ENCODE measurements at places on chromosomes 11 and 22.

GRCh38 chr11:67332081-67332691 lies 21.2 kb downstream of the POLD4 start:
- no peak for DNase-seq

DNA sequence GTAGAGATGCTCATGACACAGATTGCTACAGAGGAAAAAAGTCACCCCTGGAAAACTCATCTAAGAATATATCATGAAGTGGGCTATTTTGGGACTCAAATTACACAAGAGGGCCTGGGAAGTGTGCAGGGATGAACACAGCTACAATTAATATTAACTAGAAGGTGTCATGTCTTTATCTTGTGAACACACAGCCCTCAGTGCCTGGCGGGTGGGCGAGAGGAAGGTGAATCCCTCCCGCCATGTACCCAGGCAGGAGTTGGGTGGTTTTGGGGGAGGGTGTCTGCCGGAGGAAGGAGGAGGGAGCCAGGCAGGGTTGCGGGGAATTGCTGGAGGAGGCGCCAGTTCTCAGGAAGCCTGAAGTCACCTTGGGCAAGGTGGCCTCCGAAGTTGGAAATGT lies 5.1 kb upstream of the FAM83F start:
- no peak for DNase-seq

DNA sequence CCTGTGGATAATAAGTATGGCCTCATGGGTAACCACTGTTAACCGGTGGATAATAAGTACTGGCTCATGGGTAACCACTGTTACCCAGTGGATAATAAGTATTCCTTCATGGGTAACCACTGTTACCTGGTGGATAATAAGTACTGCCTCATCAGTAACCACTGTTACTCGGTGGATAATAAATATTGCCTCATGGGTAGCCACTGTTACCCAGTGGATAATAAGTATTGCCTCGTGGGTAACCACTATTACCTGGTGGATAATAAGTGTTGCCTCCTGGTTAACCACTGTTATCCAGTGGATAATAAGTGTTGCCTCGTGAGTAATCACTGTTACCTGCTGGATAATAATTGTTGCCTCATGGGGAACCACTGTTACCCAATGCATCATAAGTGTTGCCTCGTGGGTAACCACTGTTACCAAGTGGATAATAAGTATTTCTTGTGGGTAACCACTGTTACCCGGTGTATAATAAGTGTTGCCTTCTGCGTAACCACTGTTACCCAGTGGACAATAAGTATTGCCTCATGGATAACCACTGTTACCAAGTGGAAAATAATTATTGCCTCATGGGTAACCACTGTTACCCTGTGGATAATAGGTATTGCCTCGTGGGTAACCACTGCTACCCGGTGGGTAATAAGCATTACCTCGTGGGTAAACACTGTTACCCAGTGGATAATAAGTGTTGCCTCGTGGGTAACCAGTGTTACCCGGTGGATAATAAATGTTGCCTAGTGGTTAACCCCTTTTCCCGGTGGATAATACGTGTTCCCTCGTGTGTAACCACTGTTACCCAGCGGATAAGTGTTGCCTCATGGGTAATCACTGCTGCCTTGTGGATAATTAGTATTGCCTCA lies 26.6 kb upstream of the NXPE4 start:
- DNase-seq = no peak

DNA sequence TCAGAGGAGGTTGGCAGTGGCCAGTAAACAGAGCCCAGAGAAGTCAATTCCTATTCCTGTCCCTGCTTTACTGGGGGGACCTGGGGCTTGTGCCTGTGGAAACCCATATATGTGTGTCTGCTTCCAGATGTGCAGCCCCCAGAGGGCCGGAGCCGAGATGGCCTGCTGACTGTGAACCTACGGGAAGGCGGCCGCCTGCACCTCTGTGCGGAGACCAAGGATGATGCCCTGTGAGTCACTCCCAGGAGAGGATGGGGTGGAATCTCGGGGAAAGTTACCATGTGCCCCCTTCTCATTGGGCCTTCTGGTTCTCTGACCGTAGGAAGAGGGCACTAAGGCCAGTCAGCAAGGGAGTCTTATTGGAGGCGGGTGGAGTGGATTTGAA lies 5.3 kb downstream of the PLEKHB1 start:
- no peak for DNase-seq

- DNase-seq = no peak
Measured at GRCh38 chr11:63567044-63567840, 4.1 kb upstream of the PLAAT2 start.

DNA sequence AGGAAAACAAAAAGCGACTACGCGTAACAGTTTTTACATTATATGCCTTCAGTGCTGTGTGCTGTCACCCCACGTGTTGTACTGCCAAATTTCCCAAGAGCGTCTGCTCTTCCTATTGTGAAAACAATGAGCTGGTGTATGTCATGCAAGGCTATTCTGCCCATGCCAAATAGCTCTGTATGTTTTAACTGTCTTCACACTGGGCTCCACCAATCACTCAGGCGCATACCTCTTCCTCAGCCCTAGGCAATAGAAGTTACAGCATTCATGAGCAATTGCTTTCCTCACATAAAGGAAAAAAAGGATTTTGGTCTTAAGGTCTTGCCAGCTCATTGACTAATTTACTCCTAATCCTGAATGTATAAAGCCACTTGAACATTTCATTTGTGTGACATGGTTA lies 606.8 kb downstream of the NTM start:
- no peak for DNase-seq

GRCh38 chr22:19228179-19228578 lies 49.6 kb upstream of the SLC25A1 start:
- no peak for DNase-seq

DNA sequence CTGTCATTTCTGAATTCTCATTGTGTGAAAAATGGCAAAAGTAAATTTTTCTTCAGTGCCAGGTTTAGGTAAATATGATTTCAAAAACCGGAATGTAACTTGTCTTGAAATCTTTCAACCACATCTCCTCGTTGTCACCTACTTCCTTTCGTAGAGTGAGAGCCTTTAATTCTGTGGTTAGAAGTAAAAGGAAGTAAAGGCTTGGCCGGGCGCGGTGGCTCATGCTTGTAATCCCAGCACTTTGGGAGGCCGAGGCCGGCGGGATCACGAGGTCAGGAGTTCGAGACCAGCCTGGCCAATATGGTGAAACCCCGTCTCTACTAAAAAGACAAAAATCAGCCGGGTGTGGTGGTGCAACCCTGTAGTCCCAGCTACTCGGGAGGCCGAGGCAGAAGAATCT lies 29.8 kb downstream of the SGSM3 start:
- DNase-seq = no peak

GRCh38 chr11:47997063-47998053 lies 17.0 kb downstream of the PTPRJ start:
- DNase-seq = no peak

GRCh38 chr11:69831985-69832384 lies 12.8 kb upstream of the FGF3 start:
- no peak for DNase-seq

DNA sequence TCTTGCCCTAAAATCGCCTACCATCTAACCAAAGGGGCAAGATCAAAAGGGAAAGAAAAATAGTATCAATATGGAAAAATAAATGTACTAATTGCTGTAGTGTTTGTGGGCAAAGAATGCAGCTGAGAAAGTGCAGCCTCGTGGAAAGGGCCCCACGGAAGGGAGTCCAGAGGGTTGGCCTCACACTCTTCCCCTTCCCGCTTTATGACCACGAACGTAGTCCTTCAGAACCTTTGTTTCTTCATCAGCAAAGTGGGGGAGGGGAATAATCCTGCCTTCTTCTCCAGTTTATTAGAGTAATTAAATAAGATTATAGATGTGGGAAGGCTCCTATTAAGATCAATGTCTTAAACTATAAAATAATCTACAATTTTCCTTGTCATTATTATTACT lies 41.0 kb downstream of the FLI1 start:
- no peak for DNase-seq

DNA sequence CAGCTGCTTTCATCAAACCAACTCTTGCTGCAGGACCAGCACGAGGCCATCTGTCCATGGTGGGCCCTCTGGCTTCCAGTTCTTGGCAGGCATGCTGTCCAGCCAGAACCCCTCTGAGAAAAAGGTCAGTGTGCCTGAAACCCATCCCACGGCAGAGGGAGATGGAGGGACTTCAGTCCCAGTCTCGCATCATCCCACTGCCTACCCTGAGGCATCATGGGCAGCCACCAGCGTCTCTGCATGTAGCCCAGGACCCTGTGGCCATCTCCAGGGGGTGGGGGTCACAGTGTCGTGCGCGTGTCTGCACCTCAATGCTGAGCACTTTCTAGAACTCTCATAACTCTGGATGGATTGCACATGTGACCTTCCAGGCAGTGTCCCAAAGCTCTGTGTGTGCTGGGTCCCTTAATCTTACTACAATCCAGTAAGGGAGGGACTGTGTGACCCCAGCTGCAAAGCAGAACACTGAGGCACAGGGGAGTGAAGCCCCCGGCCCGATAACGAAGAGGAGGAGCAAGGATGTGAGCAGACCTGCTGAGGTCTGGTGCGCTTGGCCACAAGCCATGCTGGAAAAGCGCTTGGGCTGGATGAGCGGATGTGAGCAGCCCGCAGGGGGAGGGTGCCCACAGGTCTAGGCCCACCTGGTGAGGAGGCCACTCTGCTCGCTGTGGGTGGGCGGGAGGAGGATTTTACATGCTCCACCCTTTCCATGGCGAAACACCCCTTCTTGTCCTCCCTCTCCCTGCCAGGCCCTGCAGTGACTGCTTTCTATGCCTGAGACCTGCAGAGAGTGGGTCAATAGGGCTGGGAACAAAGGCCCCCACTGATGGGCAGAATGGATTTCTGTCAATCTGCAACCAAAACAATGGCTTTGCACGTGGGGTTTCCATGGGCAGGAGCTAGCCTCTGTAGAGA lies 1401.0 kb downstream of the BRD1 start:
- DNase-seq = no peak

- no peak for DNase-seq
Measured at GRCh38 chr11:130804306-130805076, 111.8 kb downstream of the SNX19 start.

DNA sequence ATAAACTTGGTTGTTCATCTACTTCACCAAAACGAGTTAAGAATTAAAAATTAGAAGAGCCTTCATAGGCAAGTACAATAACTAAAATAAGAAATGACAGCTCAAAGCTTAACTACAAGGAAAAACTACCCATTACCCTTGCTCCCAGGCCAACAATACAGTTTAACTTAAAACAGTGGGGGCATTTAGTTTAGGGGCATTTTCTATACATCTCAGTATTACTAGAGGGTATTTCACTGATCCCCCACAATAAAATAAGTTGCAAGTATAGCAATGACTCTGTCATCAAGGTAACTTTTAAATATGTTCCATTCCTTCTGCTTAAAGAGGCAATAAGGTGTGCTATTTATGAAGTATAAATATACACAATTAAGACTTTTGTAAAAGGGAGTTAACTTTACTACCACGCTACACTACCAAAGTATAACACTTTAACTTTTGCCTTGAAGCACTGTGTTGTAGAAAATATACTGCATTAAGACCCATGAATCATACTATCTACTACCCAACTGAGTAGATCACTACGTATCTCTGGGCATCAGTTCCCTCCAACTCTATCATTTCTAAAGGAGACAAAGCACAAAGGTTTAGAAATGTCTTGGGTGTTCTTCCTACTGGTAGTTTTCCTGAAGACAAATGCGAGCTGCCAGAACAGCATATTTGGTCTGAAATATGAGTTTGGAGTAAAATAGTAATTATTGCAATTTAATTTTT lies 29.8 kb downstream of the CHORDC1 start:
- DNase-seq = no peak

DNA sequence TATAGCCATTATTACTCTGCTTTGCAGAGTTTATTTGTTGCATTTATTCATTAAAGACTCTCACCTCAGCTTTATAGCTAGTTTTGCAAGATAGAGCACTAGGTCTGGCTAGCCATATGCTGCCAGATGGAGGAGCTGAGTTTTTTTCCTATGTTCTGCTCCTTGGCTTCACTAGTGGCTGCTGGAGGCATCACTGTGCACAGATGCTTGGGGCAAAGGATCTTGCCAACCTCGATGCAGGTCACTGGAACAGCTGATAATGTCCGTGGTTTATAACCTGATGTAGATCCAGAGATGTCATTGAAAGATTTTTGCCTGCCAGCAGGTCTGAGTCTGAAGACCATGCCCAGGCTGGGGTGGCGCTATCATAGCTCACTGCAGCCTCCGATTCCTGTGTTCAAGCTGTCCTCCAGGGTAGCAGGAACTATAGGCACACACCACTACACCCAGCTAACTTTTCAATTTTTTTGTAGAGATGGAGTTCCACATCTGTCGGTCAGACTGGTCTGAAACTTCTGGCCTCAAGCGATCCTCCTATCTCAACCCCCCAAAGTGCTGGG lies 63.2 kb downstream of the PACS1 start:
- DNase-seq = no peak

DNA sequence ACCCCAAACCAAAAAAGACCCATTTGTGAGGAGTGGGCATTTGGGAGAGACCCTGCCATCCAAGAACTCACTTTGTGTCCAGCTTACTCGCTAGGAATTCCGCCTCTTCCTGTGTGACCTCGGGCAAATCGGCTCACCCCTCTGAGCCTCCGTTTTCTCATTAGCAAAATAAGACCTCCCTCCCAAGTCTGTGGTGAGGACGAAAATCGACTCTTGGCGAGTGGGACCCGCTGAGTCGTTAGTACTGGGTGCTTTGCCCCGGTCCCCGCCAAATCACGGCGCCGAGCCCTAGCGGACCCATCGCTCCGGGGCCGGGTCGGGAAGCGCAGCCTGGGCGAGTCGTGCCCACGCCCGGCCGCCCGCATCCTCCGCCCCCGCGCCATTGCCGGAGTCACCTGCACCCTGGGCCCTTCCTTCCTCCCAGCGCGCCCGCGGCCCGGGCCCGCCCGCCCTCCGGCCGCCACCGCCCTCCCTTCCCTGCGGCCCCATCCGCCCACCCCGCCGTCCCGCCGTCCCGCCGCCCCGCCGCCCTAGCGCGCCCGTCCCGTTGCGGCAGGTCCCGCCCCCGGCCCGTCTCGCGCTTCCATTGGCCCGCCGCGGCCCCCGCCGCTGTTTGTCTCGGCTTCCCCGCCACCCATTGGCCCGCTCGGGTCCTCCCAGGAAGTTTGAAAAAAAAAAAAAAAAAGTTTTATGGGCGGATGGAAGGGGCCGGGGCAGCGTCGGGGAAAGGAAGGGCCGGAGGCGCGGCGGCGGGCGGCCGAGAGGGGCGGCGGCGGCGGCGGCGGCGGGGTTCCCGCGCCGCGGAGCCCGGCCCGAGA lies 48.9 kb downstream of the TRIOBP start:
- DNase-seq = peak; percentile 65

GRCh38 chr11:20042811-20043341 lies 117.4 kb downstream of the DBX1 start:
- DNase-seq = no peak

GRCh38 chr11:36069576-36070212 lies 125.8 kb downstream of the LDLRAD3 start:
- no peak for DNase-seq

GRCh38 chr22:38086001-38086845 lies 2.2 kb upstream of the SLC16A8 start:
- no peak for DNase-seq

GRCh38 chr22:36578619-36579018 lies 49.7 kb upstream of the EIF3D start:
- no peak for DNase-seq

DNA sequence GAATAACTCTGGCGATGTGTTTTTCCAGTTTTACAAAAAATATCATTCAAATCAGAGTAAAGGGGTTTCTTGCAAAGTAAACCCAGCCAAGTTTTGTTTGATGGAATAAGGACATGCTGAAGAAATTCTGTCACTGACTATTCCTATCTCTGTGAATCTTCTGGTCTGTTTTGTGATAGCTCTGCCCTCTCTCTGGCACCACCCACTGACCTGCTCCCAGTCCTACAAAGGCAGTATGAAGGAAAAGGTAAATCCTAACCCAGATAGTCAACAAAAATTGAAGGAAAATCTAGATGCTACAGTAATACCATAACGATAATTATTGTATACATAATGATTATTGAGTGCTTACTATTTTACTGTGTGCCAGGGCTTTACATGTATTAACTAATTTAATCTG lies 76.3 kb upstream of the TP53AIP1 start:
- no peak for DNase-seq

Data from stimulated activated CD8-positive, alpha-beta memory T cell treated with anti-CD3 and anti-CD28 coated beads, Interleukin-15, amount 100 ng/mL, for 4 hours (primary cell).